ENCODE measurements at places on chromosomes 5 and 9.

DNA sequence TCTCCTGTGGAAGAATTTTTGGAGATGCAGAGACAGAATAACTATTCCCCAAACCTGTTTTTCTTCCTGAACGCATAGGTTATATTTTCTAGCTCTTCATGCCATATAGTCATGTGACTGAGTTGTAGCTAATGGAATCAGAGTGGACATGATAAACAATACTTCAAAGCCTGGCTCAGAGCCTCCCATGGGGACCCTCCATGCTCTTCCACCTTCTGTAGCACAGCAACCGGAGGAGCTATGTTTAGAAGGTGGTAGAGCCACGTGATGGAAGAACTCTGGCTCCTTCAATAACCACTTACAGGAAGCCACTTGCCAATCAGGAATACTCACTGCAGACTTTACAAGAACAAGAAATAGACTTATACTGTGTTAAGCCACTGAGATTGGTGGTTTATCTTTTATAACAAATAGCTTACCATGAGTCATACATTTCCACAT, 39.2 kb downstream of the NADK2 start:
- no peak for DNase-seq

GRCh38 chr9:15499139-15499538, 11.6 kb downstream of the PSIP1 start:
- no peak for DNase-seq

DNA sequence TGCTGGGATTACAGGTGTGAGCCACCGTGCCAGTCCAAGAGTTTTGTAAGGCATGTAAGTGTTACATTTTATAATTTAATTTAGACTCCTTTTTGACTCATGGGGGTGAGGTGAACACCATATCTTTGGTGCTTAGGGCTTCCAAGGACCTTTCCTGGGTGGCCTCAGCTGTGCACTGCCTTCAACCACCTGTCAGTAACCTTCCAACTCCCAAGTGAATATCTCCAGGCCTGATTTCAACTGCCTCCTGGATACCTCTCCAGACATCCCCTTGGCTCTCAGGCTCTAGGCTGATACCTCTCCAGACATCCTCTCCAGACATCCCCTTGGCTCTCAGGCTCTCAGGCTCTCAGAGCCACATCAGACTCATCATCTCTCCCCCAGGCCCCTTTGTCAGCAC, 30.9 kb upstream of the TTLL11 start:
- DNase-seq = no peak

DNA sequence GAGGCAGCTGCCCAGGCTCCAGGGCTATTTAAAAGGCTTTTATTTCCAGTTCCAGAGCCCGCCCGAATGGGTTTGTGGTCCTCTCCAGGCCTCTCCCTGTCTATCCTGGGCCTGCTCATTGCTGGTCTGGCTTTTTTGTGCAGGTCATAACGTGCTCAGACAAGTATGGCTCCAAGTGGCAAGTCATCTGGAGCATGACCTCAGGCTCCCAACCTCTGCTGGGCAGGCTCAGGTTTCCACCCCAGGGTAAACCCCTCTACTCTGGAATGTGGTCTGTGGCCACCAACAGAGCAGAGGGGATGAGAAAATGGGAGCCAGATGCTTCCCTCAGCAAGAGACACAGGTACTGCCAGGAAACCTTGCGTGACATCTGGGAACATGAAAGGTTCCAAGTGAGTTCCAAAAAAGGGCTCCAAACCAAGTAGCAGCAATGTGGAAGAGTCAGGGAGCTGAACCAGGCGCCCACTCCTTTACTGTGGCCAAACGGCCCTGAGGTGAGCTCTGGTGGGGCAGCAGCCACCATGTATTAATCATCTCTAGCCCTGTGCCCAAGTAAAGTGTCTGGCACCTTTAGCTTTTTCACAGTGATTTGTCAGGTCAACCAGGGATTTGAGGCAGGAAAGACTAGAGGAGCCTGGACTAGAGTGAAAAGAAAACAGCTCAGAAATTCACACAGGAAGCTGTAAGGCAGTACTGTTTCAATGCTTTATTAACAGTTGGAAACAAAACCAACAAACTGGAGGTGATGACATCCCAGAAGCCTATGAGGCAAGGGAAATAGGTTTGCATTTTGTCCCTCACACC, 25.7 kb downstream of the PCDHGC5 start:
- DNase-seq = no peak

DNA sequence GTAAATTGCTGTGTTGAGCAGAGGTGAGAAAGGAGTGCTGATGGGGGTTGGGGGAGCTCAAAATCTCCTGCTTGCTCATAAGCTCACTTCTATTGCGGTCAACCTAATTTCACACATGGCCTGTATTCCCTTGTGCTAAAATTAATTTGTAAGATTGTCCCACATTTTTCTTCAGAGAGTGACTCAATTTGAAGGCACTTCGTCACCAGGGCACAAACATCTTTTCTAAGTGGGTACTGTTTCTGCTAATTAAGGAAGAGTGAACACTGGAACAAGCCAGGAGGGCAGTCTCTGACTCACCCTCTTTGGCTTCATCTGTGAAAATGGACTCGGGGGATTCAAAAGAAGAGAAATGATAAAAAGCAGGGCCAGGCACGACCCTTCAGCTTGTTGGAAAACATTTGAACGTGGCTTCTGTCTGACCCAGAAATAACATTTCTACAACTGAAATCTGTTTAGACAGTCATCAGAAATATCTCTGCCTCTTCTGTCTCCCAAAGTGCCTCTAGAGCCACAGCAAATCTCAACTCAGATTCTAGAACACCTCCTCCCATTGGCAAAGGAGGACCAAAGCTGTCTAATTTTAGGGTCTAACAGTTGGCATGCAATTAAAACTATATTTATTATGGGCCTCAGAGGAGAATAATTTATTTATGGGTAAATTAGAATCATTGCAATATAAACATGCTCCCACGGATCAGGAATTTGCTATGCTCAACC, 49.8 kb downstream of the FEM1C start:
- DNase-seq = no peak

DNA sequence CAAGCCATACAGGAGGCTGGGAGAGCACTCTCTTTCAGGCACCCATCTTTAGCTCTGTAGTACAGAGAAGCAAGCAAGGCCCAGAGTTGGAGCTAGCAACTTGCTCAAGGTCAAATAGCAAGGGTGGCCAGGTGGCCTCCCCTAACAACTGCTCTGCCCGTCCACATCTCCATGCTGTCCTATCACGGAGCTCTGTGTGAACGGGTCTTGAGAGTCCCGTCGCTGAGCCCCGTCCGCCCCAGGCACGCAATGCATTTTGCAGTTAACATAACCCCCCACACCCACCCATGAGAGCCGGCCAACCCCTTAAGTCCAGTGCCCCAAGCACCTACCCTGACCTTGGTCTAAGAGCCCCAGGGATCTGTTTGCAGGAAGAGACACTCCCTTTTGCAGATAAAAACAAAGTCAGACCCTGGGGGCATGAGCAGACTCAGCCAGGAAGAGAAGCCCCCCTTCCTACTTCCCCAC, 1.5 kb downstream of the RNF44 start:
- DNase-seq = no peak

- DNase-seq = peak; percentile 58
Observed at GRCh38 chr9:35604578-35605350, at the start of gene TESK1. Gene TESK1 (plus strand): TSS chr9:35605262. CDS start chr9:35605620, 358 bp downstream.

- DNase-seq = no peak
Observed at GRCh38 chr5:133952729-133953567, 15.5 kb downstream of the C5orf15 start.

DNA sequence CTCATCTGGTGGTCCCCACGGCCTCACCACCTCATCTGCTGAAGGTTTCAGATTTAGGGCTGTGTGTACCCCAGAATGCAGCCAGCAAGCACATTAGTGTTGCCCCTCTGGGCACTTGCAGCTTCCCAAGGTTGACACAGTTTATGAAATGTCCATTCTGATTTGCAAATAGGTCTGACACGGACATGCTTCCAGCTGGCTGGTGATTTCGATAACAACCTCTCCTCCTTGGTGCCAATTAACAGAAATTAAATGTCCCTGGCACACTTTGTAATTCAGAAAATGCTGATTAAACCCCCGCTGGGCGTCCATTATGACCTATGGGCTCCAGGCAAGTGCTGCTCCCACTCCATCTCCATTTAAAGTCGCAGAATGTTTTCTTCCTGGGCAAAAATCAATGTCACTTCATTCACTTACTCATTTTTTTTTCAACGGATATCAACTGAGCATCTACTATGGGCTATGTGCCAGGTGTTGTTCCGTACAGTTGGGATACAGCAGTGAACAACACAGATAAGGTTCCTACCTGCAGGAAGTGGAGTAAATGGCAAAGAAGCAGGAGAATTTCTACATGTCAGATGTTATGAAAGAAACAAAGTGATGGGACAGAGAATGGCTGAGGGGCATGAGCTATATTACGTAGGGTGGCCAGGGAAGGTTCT, 32.0 kb downstream of the PLAC8L1 start:
- no peak for DNase-seq

- no peak for DNase-seq
Observed at GRCh38 chr9:87857948-87858335, 24.7 kb upstream of the SPATA31E1 start.

GRCh38 chr5:53503562-53504218, 23.3 kb downstream of the FST start:
- DNase-seq = no peak

GRCh38 chr9:129283291-129283691, 105.2 kb upstream of the IER5L start:
- no peak for DNase-seq

DNA sequence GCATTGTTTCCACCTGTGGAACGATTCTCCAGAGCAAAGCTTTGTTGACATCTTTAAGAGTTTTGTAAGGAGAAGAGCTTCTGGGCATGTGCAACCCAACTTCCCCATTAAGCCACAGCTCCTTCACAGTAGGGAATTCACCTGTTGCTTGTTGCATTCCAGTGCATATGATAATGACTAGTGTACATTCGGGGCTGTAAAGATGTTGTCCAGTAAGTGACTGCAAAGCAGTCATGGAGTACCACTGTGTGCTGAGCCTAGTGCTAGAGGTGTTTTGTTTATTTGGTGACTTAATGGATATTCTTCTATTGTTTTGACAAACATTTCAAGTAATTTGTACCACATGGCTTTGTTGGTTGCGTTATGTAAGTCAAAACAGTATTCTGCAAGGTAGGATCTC, 12.8 kb downstream of the UGCG start:
- DNase-seq = no peak

- DNase-seq = no peak
Observed at GRCh38 chr9:112997236-112997941, 14.6 kb downstream of the ZNF883 start.

DNA sequence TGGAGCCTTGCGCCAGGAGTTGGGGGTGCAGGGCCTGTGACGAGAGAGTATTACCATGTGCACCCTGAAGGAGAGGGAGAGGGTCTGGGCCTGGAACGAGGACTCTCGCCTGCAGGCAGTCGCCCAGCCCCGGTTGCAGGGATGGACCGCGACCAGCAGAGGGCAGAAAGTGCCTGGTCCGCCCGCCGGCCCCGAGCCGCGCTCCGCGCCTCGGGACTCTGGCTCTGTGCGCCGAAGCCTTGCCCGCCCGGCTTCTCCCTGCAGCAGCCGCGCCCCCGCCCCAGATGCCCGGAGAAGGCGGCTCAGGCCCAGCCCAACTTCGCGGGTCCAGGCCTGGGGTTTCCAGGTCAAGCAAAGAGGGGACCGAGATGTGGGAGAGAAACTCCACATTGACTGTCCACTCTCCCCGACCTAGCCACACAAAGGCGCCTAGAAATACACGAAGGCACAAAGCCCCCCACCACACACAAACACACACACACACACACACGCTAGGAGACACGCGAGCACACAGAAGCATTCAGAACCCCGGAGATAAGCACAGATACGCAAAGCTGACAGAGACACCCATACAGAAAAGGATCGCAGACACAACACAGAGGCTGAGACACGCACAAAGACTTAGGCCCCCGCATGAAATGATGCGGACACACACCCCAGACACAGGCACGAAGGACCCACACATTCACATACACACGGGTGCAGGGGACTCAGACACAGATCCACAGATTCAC, 2.0 kb upstream of the LMX1B start:
- peak; percentile 48 for DNase-seq

GRCh38 chr9:133842721-133843227, 104.6 kb upstream of the SARDH start:
- no peak for DNase-seq

- no peak for DNase-seq
Observed at GRCh38 chr9:115972843-115973595, 180.6 kb upstream of the PAPPA start.

DNA sequence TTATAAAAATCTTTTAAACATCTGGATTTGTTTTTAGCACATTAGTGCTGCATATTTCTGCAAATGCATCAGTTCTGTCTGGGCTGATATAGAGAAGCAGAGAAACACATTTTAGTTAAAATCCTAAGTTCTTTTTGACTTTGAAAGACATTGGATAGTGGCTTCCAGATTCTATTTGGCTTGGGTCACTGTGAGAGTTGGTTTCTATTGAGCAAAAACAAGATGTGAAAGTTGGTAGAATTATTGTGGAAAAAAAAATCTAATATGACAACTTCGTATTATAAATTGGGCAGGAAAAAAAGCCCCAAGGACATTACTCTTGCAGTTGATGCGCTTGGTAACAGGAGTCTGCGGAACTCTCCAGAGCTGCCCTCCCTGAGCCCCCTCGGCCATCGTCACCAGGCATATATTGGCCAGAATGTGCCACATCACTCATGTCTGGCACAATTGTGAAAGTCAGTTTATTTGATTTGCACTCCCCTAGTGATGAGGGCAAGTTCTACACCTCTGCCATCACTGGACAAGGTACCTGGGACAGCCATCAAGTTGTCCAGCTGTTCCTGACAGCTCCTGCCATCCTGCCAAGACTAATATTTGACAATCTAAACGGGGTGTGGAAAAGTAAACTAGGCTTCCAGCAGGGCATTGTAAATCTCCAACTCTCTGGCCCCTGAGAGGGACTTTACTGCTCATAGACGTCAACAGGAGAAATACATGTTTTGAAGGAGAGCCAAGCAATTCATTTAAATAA, 334.5 kb downstream of the TENT4A start:
- no peak for DNase-seq

DNA sequence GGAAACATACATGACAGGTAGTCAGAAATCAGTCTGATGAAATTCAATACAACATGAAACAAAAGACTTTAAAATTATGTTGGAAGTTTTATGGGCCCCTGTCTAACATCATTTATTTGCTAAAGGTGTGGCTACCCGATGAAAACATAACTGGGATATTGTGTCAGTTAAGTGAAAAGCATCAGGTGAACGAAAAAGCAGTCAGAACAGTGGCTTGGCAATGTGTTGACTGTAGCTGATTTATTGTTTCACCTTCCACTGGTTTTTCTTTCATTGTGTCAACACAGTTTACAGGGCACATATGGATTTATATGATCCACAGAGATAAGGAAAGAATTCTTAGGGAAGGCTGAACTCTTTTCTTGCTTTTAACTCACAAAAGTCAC, 429.6 kb upstream of the ZNF608 start:
- DNase-seq = no peak

DNA sequence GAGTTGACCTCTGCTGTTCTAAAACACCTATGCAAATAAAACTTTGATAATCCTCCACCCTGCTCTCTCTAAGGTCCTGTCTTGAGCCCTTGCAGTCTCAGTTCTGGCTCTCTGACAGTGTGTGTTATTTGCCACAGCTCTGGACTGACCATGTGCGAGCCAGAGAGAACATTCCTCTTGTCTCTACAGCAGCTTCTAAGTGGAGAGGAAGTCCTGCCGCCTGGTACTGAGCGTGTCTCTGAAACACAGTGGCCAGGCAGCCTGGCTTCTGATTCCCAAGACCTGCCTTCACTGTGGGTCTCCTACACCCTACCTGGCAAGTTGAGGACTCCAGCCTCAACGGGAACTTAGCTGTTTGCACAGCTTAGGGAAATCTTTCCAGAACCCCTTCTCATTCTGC, 61.6 kb downstream of the ENTREP1 start:
- DNase-seq = no peak

GRCh38 chr5:111703662-111704061, 53.3 kb downstream of the NREP start:
- no peak for DNase-seq

GRCh38 chr5:14156650-14157492, 13.7 kb downstream of the TRIO start:
- no peak for DNase-seq

All from globus pallidus (tissue), 1 donor.